ENCODE measurements at places on chromosomes 13 and 19.

DNA sequence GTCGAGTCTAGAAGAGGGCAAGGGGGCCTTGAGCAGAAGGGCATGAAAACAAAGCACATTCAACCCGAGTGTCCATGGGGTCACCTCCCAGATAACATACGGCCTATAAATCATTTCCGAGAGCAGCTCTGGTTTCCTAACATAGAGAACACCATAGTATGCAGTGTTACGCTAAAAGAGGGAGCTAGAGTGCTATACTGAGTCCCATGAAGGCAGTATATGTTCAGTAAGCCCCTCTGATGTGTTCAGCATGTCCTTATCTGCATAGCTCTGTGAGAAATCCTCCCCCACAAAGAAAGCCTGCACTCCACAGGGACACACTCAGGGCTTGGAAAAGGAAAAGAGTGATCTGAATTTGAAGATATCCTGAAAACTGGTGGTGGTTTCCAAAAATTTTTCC is 175.4 kb downstream of the FLT1 start:
- DNase-seq: no peak

DNA sequence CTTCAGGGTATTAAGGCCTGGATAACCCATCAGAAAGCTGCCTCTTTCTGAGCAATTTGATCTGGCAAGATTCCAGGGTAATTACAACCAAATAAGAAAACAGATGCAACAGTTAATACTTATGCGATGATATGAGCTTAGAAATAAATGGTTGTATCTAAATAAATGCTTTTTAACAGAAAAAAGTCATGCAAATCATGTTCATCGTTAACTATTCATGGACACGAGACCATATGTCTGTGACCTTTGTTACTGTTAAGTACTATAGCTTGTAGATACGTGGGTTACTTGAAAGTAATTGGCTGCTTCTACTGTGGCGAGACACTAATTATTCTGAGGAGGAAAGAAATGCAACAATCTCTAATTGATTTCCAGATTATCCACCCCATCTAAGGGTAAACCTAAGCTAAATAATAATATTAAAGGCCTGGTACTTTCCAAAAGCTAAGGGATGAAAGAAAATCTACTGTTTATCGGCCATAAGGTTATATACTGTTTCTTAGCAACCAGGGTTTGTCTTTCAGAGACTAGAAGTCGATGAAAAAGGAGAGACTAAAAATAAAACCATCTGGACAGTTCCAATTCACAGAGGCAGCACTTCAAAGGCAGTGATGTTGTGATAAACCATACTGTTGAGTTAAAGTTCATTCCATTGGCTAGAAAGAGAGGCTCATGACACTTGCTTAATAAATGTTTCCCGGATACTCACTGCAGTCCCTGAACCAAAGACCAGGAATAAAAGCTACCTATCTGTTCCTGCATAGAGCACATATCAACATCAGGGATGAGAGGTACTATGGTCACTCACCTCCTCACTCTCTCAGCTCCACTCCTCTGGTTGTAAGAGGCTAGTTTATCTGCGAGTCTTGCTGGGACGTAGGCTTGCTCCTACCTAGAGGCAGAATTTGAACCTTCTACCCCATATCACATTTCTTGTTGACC is 1.5 kb downstream of the EPSTI1 start:
- DNase-seq: no peak

DNA sequence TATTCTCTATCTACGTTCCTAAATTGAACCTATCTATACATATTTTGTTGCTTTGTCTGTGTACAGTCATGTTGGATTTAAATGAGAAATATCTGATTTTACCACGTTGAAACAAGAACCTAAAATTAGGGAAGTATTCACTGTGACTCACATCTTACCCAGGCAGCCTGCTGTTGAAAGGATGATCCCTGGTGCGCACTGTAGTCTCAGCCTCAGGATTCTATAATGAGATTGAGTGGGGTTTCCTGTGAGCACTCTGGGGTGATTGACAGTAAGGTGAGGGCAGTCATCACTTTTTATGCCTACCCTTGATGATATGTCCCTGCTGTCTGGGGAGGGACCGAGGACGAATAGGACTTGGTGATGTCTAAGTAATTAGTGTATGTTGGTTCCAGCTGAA is 35.4 kb downstream of the PCCA start:
- DNase-seq: peak; percentile 76

DNA sequence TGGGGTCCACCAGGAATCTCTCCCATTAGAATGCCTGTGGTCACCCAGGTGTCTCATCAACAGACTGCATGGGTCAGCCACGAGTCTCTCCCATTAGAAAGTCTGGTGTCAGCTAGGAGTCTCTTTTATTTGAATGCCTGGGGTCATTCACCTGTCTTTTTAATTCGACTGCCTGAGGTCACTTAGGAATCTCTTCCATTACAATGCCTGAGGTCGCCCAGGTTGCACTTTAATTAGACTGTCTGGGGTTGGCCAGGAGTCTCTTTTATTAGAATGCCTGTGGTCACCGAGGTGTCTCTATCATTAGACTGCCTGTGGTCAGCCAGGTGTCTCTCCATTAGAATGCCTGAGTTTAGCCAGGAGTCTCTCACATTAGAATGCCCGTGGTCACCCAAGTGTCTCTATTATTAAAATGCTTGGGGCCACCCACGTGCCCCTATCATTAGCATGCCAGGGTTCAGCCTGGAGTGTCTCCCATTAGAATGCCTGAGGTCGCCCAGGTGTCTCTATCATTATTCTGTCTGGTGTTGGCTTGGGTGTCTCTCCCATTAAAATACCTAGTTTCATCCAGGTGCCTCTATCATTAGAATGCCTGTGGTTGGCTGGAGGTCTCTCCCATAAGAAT is 1474.3 kb downstream of the UQCRFS1 start:
- DNase-seq: no peak

DNA sequence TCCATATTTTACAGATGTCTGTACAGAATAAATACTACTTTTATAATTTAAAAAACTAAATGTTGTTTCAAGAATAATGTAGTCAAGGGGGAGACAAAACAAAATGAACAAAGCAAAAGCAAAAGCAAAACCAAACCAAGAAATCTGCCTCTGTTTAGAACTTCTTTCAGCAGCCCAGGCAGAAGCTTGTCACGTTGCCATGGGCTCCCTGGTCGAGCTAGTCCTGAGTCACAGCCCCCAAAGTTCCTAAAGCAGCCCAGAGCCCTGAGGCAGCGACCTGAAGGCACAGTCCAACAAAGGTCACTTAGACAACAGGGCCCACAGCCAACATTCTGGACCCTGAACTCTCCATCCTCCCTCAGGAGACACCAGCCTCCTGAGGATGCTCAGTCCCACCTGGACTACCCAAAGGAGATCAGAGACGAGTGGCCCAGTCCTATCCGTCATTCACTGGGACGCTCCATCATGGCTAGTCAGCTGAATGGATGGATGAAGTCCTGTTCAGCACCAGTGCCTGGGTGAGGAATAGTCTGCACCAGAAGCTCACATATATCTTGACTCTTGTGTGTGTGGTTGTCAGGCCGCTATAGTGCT is 41.7 kb downstream of the SIAH3 start:
- no peak for DNase-seq

DNA sequence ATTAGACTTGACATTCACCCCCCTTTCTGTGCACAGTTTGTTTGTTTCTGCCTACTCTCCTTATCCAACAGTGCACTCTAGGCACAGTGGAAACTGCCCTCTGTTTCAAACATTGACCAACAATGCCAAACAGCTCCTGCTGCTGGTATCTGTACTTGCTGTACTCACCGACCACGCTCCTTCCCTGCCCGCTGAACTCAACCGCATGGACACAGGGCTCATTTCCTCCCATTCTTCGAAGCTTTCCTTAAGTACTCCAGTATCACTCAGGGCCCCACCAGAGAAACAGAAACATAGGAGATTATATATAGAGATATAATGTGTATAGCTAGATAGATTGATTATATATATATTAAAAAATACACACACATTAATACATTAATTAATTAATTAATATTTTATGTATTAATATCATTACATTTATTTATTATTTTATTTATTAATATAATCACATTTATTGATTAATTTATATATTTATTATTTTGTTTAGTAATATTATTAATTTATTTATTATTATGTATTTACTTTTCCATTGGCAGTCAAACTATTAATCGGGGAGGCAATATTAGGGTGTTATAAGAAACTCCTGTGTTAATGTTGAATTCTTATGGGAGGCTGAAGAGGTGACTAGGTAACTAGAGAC is 1528.2 kb downstream of the EFNB2 start:
- peak; percentile 13 for DNase-seq

DNA sequence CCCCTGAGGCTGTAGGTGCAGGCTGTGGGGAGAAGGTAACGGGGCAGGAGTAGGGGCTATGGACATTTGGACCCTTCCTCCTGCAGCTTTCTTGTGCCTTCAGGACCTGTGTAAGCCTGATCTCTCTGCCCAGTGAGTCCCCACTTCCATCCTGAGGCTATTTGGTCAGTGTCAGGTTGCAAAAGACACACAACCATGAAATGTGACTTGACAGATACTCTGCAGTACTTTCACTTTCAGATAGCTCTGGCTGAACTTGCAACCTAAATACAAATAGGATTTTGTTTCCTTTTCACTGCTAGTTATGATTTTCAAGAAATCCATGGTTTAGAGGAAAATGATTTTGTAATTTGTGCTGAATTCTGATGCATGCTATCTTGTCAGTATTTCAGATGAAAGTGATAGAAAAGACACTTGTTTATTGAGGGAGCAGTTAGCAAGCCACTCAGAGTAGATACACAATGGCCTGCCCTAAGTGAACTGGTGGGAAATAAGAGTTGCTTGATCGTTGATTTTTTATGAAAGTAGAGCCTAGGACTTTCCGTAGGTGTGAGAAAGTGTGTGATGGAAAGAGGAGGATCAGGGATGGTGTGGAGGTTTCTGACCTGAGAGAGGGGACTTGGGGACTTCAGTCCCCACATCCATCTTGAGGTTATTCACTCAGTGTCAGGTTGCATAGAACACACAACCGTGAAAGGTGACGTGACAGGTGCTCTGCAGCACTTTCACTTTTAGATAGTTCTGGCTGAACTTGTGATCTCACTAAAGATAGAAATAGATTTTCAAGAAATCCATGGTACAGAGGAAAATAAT is 18.1 kb upstream of the EID2 start:
- DNase-seq: no peak

- no peak for DNase-seq
Observed at GRCh38 chr19:31432201-31432810, 83.1 kb upstream of the TSHZ3 start.

DNA sequence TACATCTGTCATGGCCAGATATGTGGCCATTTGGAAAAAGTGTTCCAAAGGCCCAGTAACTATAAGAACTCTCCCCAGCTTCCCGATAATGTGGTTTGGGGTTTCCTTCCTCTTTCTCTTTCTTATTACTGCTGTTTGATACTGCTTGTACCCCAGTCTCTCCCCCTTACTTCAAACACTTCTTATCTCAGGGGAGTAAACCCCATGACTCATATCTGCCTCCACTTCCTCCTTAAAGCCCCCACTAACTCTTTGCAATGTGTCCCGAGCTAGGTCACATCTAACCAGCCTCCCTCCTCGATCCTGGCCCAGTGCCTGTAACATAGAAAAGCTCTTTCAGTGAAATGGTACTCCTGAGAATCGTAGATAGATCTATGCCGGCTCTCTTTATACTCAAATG is 82.4 kb upstream of the STARD13 start:
- peak; percentile 96 for DNase-seq

GRCh38 chr13:58882516-58882915 is 1251.0 kb downstream of the PCDH17 start:
- DNase-seq: no peak

DNA sequence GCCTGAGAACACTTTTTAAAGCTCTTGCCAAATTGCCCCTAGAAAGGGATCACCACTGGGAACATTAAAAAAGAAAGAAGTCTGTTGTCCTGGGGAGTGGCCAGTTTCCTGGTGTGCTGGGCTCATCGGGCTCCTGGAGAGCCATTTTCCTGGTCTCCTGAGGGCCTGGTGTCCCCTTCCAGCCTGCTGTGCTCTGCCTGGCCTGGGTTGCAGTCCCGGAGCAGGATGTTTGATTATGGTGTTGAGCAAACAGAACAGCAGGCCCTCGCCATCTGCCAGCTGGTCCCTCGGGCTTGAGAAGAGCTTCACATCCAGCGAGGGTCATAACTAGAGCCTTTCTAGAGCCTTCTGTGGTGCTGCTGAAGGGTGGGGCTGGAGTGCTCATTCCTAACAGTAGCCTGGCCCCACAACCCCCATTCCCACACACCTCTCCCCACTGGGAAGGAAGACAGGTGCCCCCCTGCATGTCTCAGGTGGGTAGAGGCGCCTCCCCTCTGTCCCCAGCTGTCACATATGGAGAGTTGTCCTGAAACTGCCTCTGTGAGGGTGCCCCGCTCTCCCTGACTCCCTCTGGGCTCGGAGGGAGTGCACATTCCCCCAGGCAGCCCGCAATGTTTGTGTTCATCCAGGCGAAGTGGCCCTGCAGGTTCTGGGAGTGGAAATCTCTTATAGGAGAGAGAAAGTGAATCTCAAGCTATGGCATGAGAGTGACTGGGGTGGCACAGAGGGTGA is 151.1 kb downstream of the SIPA1L3 start:
- DNase-seq: no peak

- DNase-seq: no peak
Observed at GRCh38 chr19:33737681-33738371, 58.8 kb upstream of the KCTD15 start.

- peak; percentile 77 for DNase-seq
Observed at GRCh38 chr19:10271543-10272086, 695 bp downstream of the ICAM1 start.

DNA sequence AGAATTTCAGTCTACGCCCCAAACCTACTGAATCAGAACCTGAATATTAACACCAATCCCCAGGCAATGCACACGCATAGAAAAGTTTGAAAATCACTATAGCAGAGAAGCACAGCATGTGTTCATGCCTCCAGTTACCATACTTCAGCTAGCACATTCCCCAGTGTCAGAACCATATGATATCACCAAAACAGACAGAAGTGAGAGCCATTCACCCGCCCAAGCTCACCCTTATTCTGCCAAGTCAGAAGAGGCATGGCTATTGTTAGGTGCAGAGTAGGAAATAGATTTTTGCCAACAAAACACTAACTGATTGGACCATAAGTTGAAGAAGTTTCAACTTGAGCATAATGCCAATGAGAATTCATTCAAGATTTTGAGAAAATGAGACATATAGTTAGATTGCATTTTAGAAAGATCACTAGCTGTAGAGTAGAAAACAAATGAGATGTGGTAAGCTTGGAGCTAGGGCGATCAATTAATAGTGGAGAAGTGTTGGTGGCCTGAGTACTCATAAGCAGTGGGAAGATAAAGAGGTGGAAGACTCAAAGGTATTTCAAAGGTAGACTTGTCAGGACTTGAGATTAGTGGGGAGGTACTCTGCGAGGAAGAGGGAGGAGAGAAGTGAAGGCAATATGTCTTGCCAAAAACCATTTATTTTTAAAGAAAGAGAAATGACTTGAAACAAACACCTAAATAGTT is 492.4 kb downstream of the SUCLA2 start:
- no peak for DNase-seq

- DNase-seq: no peak
Observed at GRCh38 chr13:84997858-84998257, 801.4 kb downstream of the SLITRK6 start.

GRCh38 chr13:49586717-49587116 is 1.4 kb upstream of the RCBTB1 start:
- no peak for DNase-seq

GRCh38 chr19:17522988-17523872 is 11.8 kb downstream of the PGLS start:
- peak; percentile 99 for DNase-seq

GRCh38 chr13:87868731-87869130 is 197.6 kb downstream of the SLITRK5 start:
- no peak for DNase-seq

Measured in NB4 (cell line).